ENCODE measurements at places on chromosomes 3 and 15.

GRCh38 chr3:23816721-23817120 lies 11.0 kb downstream of the UBE2E1 start:
- DNase-seq: no peak

DNA sequence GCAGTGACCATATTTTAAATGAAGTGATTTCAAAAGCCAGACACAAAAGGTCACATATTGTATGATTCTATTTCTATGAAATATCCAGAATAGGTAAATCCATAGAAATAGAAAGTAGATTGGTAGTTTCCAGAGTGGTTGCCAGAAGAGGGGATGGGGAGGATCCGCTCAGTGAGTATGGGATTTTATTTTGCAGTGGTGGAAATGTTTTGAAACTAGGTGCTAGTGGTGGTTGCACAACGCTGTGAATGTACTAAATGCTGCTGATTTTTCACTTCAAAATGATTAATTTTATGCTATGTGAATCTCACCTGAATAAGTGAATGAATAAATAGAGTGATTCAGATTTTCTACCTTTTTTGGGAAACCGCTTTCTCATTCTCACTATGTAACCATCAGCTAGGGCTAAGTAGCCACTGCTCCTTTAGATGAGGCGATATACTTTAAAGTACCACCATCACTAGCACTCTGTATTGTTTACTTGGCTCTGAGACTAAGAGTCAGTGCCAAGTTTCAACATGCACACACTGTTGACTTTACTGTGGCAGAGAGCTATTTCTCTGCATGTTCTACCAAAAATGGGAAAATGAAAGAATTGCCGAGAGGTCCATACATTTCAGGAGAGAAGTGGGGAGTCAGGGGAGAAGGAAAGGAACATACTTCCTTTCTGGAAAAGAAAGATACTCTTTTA lies 90.7 kb upstream of the GOLIM4 start:
- no peak for DNase-seq

- DNase-seq: no peak
Observed at GRCh38 chr3:185313693-185314246, 49.2 kb upstream of the MAP3K13 start.

GRCh38 chr15:64739577-64740143 lies 35.7 kb downstream of the RBPMS2 start:
- no peak for DNase-seq

DNA sequence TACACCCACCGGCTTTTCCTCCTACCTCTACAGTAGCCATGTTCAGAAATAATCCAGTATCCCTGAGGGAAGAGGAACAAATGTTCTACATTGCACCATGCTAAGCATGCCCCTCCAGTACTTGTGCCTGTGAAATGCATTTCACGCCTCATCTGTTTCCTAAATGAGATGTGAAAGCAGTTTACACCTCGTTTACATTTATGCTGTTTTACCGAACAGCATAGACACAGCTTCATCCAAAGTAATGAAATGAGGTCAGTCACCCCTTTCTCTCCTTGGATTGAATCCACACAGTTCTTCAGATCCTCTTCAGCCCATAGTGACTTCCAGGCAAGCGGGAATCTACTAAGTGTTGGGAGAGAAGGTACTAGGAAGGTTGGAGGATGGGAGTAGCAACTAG lies 514.3 kb downstream of the PDCD6IP start:
- peak; percentile 3 for DNase-seq

DNA sequence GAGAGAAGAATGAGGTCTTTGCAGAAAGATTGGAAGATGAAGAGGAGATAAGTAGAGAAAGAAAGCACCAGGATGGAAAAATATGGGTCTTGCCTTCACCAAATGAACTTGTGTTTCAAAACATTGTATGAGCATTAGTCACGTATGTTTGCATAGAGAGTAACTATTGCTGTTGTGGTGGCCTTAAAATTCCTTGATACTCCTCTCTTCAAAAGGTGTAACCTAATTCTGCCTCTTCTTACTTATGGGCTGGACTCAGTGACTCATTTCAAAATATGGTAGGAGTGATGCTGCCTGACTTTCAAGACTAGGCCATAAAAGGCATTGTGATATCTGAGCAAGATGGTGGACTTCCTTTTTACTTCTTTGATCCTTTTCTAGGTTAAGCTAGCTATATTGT lies 228.7 kb upstream of the ZNF385D start:
- DNase-seq: no peak

GRCh38 chr15:73950831-73951561 lies 24.7 kb downstream of the LOXL1 start:
- peak; percentile 96 for DNase-seq

DNA sequence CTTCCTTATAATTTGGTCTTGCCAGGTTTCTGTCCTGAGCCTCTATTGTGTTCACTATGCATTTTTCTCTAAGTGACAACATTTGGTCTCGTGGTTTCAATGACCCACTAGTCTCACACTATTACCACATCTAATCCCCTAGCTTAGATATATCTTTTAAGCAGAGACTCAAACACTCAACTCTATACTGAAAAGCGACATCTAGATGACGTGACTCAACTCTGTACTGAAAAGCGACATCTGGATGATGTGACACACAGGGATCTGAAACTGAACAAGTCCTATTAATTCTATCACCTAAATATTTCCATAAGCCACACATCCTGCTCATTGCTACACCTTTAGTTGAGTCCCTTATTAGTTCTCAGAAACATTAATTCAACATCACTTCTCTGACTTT lies 141.7 kb upstream of the MBNL1 start:
- no peak for DNase-seq

Measured in ELF-1 (cell line).